ENCODE measurements at places on chromosomes 5 and 9.
A peak's percentile ranks its signal among the peaks of the same experiment; 100 is the strongest.

- H3K4me3 ChIP-seq = no peak overlapping the region
- no peaks in the 10 kb centered on the region for H3K27me3 ChIP-seq
- no peak overlapping the region for H3K27ac ChIP-seq
- DNase-seq = no peak
These were observed 66.7 kb upstream of the PRDM9 start for GRCh38 chr5:23440703-23441102.

GRCh38 chr9:32497921-32498320 lies 28.1 kb downstream of the RIGI start:
- DNase-seq = no peak
- no peaks in the 10 kb centered on the region for H3K27me3 ChIP-seq
- H3K4me1 ChIP-seq = no peaks in the 10 kb centered on the region
- H3K4me3 ChIP-seq = no peak overlapping the region
- H3K27ac ChIP-seq = no peak overlapping the region

DNA sequence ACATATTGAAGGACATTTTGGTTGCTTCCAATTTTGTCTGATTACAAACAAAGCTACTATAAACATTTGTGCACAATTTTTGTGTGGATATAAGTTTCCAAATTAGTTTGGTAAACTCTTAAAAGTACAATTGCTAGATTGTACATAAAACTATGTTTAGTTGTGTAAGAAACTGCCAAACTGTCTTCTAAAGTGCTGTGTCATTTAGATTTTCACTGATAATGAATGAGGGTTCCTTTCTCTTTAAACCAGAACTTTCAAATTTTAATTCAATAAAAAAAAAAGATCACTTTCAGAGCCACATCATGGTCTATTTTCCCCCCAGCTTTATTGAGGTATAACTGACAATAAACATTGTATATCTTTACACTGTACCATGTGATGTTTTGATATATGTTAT lies 74.0 kb upstream of the TRPC7 start:
- H3K4me3 ChIP-seq = no peak overlapping the region
- H3K27me3 ChIP-seq = no peaks in the 10 kb centered on the region
- no peak overlapping the region for H3K27ac ChIP-seq

GRCh38 chr5:6322163-6322713 lies 56.1 kb downstream of the MED10 start:
- no peak overlapping the region for H3K27ac ChIP-seq
- H3K27me3 ChIP-seq = no peaks in the 10 kb centered on the region
- no peaks in the 10 kb centered on the region for H3K36me3 ChIP-seq

DNA sequence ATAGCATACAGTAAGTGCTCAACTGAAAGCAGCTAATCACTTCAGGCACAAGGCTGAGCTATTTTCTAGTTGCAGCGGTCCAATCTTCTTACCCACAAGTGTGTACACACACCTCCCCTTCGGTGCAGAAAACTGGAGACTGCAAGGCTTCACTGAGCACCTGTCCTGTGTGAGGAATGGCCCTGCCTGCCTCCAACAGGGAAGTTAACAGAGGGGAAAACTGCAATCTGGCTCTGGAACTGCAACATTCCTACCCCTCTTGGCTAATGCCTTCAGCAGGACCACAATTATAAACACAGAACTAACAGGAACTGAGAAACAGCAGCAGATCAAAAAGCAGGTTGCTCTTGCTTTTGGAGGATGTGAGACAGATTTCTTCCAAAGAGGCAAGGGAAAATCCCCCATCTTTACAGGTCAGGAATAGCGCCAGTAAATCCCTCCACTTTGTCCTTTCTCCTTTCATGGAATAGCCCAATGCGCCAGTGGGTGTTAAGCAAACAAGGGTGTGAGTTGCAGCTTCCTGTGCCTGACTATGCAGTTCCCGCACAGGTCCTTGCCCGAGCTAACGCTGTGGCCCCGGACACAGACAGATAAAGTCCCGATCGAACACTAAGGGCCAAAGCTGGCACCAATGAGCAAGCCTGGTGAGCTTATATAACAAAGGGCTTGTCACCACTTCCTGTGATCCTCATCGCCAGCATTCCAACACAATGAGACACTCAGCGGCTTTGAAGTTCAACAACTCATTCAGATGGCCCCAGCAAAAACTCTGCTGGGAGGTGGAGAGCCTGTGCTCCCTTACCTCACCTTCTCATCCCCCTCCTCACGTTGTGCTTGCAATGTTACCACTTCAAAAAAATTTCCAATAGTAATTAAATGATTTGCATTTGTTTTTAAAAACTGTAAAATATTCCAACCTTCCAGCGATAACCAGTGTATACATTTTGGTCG lies 21.5 kb downstream of the SHB start:
- H3K27me3 ChIP-seq = no peaks in the 10 kb centered on the region
- peak; percentile 79 for DNase-seq
- H3K27ac ChIP-seq = peak overlapping the region; percentile 92
- no peak overlapping the region for H3K4me3 ChIP-seq
- peaks cover 3% of the 10 kb centered on the region for H3K4me1 ChIP-seq
- no peaks in the 10 kb centered on the region for H3K36me3 ChIP-seq
